ENCODE measurements at places on chromosomes 5 and 9.

GRCh38 chr9:29717631-29718030 lies 2144.3 kb upstream of the C9orf72 start:
- DNase-seq = no peak

- no peak for DNase-seq
Observed at GRCh38 chr9:124260769-124261603, 3.2 kb downstream of the NEK6 start.

GRCh38 chr9:124698265-124698664 lies 72.8 kb downstream of the NR6A1 start:
- DNase-seq = no peak

DNA sequence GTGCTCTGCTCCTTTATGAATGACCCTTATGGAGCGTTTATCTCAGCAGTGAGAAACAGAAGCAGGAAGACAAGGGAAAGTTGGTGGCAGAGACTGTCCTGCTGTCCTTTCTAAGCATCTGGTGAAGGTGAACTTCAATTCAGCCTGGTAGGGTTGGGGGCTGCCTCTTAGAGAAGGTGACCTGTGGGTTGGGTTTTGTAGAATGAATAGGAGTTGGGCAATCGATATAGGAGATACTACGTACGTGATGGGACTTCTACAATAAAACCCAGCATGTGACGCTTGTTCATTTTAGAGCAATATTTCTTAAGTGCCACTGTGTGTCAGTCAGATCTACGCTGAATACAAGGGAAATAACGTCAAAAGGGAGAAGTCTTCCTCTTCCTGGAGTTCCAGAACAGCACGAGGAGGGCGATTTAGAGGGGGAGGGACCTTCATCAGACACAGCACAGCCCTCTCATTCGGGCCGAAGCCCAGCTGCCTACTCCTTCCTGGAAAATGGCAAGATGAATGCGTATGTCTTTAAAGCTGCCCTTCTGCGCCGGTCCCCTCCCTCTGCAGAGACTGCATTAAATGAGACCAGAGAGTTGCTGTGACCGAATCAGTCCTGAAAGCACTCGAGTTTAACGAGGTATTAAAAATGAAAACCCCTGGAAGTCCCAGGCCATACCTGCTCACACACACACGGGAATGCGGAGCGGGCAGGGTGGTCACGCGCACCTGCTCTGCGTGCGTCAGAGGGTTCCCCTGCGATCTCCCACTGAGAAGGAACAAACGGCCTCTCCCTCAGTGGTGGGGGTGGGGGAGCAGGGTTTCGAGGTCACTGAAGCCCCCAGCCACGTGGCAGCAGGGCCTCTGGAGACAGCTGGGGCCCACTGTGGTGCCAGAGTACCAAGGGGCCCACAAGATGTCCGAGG lies 85.3 kb upstream of the SARDH start:
- DNase-seq = no peak

DNA sequence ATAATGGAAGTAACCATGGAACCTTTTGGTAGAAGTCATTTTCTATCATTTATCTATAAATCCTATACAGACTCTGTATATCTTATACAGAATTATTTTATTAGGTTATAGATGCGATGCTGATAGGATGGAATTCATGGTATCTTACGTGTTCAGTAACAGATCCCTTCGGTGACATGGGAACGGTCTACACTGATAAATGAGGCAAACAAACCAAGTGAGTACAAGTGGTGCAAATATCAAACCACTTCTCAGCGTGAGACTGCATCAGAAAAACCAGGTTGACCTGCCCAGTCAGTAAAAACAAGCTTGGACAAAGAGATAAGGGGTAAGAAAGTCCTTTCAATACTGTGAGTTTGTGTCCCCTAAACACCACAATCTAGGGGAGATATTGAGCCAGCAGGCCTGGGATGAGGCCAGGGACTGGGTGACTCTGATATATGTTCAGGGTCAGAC lies 215.5 kb downstream of the GAPVD1 start:
- no peak for DNase-seq

GRCh38 chr5:147688656-147689356 lies 93.7 kb downstream of the JAKMIP2 start:
- no peak for DNase-seq

DNA sequence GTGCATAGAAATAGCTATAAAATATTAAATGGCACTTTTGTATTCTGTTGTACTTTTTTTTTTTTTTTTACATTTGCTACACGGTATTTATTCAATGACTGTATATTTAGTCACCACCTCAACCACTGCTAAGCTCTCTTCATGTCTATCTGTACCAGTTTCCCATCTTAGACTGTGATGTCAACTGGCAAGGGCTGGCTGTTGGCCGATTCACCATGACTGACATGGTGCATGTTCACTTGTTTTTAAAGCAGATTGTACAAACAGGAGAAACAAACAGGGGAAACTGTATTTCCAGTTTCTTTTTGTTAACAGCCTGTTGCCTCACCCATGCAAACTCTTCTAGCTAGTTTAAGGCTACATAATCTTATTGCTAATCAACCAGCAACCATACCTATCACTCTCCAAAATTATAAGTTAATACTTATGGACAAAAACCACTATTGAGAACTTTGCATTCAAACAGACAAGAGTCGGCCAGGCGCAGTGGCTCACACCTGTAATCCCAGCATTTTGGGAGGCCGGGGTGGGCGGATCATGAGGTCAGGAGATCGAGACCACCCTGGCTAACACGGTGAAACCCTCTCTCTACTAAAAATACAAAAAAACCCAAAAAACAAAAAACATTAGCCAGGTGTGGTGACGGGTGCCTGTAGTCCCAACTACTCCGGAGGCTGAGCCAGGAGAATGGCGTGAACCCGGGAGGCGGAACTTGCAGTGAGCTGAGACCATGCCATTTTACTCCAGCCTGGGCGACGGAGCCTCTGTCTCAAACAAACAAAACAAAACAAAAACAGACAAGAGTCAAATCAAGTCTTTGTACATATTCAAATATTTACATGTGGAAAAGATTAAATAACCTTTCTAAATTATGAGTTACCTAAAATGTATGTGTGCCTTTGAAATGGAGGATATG lies 13.2 kb downstream of the ZFAND5 start:
- DNase-seq = no peak

- no peak for DNase-seq
Observed at GRCh38 chr9:75499812-75500211, 390.7 kb upstream of the PCSK5 start.

DNA sequence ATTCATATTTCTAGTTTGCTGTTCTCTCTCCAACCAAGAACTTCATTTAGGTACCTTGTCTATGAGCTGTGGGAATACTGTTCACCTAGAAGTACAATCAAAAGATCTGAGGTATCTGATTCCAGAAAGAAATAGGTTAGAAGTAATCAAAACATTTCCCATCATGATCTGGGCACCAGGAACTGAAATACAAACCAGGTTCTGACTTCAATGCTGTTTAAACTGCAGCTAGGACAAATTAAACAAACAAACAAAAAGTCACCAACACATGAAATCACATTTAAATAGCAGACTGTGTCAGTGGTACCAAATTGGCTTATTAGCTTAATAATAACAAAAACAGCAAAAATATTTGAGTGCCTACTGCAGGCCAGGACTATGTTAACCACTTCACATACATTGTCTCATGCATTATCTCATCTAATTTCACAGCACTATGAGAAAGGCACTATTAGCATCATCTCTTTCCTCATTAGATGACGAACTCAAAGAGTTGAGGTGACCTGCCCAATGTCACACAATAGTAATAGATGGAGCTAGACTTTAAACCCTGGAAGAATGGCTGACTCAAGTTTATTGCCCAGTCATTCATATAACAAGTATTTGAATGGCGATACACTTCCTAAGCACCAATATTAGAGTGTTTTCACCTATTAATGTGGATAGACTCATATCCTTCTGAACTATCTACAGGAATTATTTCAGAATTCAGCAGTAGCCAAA lies 14.5 kb downstream of the PLPP1 start:
- DNase-seq = no peak

DNA sequence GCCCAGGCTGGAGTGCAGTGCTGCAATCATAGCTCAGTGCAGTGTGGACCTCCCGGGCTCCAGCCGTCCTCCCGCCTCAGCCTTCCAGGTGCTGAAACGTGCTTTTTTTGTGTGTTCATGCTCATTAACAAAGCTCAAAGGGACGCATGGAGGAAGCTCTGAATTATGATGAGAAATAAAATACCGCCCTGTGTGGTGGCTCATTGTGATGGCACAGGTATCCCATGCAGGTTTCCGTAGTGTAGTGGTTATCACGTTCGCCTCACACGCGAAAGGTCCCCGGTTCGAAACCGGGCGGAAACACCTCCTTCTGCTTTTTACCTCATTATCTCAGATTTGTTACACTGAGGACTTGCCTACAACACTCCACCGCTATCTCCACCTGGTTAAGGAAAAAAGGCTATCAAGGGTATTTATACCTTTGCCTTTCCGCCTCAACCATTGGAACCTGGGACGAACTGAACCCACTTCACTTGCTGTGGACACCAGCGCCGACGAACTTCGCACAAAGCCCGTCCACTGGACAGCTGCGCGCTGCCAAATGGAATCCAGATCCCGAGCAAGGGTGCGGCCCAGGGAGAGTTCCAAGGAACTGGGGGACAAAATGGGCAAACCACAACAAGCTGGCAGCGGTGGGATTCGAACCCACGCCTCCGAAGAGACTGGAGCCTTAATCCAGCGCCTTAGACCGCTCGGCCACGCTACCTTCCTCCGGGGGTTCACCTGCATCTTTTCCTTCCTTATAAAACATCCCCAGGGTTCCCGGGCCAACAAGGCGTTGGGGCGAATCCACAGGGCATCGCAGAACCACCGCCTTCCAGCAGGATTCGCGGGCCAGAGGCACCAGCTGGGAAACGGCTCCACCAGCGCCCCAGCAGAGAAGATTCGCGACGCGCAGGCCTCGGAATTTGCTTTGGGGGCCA lies 26.3 kb downstream of the OR2V2 start:
- DNase-seq = peak; percentile 80

GRCh38 chr5:35979715-35980114 lies 11.5 kb downstream of the UGT3A1 start:
- DNase-seq = no peak

DNA sequence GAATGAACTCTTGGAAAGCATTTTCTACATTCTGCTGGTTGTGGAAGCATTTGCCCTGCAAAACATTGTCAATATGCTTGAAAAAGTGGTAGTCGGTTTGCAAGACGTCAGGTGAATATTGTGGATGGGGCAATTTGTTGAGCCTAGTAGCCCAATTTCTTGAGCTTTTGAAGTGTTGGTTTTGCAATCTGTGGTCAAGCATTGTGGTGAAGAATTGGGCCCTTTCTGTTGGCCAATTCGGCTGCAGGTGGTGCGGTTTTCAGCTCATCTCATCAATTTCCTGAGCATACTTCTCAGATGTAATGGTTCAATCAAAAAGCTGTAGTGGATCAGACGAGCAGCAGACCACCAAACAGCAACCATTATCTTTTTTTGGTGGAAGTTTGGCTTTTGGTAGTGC lies 426.8 kb upstream of the CDH9 start:
- DNase-seq = no peak

DNA sequence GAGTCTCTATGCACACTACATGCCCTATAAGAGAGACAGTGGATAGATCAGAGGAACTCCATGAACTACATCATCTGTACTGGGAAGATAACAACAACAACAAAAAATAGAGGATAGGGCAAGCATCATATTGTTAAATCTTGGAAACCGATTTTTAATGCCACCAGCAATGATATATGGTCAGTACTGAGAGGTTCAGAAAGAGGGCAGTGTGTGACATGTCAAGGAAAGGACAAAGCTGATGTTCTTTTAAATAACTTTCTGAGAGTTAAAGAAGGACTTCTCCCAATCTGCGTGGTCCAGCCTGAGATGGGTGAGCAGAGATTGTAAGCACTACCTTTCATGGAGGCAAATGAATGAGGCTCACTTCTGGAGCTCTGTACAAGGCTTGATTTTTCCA lies 62.0 kb upstream of the PHF24 start:
- DNase-seq = no peak
